ENCODE measurements at places on chromosomes 13 and 19.
A peak's percentile ranks its signal among the peaks of the same experiment; 100 is the strongest.

DNA sequence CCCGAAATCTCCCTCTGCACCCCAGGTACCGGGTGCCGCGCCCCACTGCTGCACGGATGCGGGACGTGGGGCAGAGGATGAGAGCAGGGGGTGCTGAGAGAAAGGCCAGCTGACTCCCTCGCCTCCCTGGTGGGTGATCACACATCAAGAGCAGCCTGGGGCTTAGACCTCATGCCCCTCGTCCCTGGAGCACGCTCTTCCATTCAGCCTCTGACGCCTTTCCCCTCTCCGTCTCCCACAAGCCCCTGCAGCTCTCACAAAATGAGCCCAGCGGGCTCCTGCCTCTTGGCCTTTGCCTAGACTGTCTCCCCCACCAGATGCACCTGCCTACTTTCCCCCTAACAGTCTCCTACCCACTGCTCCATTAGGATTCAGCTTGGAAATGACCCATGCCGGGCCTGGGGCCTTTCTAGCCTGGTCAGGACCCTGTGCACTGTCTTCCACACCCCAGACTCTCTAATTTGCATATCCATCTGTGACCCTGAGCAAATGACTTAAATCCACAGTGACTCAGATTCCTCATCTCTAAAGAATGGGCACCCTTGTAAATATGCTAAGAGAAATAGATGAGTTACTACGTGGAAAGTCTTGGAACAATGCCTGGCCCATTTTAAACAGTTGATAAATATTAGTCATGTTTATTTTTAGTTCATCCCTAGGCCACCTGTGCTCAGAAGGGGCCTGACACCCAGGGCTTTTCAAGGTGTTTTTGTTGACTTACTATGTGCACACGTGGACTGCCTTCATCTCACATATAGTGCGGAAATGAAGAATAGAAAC lies 582 bp upstream of the PTPRH start:
- DNase-seq: no peak

DNA sequence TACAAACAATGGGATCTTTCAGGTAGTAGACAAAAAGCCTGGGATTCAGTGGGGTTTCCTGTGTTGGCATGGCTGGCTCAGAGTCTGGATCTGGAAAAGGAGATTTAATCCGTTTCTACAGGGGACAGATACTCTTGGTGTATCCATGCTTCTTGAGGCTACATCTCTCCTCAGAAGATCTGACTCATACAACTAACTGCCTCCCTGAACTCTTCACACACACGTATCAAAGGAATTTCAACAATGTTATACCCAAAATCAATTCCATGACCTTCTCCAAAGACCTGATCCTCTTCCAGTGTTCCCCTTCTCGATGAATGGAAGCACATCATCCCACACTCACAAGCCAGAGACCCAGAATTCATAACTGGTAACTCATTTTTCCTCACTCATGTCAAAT lies 435.3 kb upstream of the NBEA start:
- DNase-seq: no peak

- no peak for DNase-seq
Measured at GRCh38 chr19:6752256-6753177, 13.0 kb downstream of the TRIP10 start.

GRCh38 chr19:4622695-4623421 lies 16.5 kb upstream of the TNFAIP8L1 start:
- DNase-seq: no peak

DNA sequence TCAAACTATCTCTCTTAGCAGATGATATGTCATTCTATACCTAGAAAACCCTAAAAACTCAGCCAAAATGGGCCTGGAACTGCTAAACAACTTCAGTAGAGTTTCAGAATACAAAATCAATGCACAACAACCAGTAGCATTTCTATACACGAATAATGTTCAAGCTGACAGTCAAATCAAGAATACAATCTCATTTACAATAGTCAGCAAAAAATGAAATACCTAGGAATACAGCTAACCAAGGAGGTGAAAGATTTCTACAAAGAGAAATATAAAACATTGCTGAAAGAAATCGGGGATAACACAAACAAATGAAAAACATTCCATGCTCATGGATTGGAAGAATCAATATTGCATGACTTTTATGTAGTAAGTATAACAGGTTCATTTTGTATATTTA lies 804.8 kb downstream of the SLITRK1 start:
- no peak for DNase-seq

GRCh38 chr19:37932985-37933936 lies 26.3 kb downstream of the SIPA1L3 start:
- DNase-seq: no peak

GRCh38 chr19:7925171-7925851 lies 624 bp downstream of the CTXN1 start:
- DNase-seq: peak; percentile 23

GRCh38 chr13:28718543-28719226 lies at the start of gene SLC46A3:
Gene SLC46A3, minus strand, starts transcription at chr13:28718970. Its CDS starts 972 bp downstream, at chr13:28717998.
- DNase-seq: peak; percentile 95

DNA sequence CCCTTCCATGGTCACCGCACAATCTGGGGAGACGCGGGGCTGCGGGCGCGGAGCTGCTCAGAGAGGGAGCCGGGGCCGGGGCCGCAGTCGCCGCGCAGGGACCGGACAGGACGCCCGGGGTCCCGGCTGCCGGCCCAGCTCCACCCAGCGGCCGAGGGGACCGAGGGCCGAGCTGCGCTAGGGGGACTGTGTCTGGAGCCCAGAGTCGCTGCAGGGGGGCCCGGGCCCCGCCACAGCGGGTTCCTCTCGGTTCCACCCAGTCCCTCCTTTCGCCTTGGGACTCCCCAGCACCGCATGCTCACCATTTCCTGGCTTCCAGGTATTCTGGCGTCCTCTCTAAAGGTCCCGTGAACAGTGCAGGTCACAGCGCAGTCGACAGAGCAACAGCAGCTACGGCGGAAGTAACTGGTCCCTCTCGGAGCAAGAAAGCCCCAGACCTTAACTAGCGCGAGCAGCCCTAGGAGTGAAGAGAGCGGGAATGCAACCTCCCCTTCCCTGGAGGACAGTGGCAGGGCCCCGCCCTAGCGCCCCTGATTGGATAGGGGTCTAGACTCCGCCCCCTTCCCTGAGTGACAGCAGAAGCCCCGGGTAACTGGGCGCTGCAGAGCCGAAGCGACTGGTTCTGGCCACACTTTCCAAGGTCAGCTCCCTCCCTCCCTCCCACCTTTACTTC lies at the start of gene ZNF878:
Gene ZNF878, minus strand, starts transcription at position 465 of the 673 bp plus-strand sequence. Its CDS starts 160 bp downstream, at position 305.
- peak; percentile 64 for DNase-seq

GRCh38 chr13:75873494-75873893 lies 237.4 kb downstream of the LMO7 start:
- no peak for DNase-seq

- DNase-seq: peak; percentile 89
Measured at GRCh38 chr19:44207126-44207803, 5.1 kb upstream of the ZNF227 start.

DNA sequence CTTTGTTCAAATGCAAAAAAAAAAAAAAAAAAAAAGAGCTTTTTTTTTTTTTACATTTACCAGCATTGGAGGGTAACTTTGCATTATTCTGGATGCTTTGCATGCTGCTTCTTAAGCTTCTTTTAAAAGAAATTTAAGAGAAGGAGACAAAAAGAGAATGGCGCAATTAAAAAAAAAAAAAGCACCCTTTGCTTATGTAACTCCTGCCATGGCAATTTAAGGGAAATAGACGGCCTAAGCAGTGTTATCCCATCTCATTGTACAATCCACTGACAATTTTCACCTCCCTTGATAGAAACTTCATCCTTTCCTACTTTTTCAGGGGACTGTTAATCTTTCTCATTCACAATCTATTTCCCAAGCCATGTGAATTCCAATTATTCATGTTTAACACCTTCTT lies 129.8 kb downstream of the KCTD12 start:
- no peak for DNase-seq

- DNase-seq: no peak
Measured at GRCh38 chr13:74479124-74479523, 344.9 kb upstream of the KLF12 start.

DNA sequence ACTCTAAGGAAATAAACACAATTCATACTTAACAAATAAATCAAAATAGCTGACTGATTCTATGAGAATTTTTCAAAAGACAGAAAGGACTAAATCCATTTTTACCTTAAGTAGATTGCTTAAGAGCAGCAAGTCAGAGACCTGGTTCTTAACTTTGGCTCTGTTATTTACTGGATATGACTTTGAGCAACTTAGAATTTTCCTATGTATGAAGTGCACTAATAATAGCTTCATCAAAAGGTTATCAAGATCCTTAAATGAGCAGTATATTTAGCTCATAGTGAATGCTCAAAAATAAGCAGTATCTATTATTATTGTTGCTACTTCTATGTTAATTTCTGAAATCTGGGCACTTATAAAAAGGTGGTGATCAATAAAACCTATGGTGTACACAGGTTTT lies 95.3 kb downstream of the POSTN start:
- DNase-seq: no peak

GRCh38 chr13:40428354-40428753 lies 238.1 kb downstream of the FOXO1 start:
- DNase-seq: no peak

DNA sequence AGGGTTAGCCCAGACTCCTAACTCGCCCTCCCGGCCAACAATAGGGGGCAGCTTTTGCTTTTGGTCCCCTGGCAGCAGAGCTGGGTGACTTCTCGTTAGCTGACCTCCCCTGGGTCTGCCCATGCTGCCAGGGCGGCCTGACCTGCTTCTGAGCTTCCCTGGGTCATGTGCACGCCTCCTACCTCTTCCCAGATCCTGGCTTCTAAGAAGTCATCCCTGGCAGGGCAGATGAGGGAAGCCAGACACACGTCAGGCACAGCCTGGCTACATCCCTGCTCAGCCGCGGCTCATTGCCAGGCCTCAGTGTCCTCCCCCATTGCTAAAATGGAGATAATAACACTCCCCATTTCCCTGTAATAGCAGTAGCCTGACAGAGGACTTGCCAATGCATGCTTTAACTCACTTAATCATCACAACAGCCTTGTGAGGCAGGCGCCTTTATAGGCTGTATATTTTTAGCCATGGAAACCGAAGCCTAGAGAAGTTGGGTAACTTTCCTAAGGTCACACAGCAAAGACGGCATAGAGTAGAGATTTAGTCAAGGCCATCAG lies 2.1 kb downstream of the KCNK6 start:
- DNase-seq: no peak

- DNase-seq: peak; percentile 2
Measured at GRCh38 chr19:20359933-20360720, 193.1 kb downstream of the ZNF486 start.

GRCh38 chr13:30668312-30668711 lies 50.6 kb downstream of the USPL1 start:
- no peak for DNase-seq

DNA sequence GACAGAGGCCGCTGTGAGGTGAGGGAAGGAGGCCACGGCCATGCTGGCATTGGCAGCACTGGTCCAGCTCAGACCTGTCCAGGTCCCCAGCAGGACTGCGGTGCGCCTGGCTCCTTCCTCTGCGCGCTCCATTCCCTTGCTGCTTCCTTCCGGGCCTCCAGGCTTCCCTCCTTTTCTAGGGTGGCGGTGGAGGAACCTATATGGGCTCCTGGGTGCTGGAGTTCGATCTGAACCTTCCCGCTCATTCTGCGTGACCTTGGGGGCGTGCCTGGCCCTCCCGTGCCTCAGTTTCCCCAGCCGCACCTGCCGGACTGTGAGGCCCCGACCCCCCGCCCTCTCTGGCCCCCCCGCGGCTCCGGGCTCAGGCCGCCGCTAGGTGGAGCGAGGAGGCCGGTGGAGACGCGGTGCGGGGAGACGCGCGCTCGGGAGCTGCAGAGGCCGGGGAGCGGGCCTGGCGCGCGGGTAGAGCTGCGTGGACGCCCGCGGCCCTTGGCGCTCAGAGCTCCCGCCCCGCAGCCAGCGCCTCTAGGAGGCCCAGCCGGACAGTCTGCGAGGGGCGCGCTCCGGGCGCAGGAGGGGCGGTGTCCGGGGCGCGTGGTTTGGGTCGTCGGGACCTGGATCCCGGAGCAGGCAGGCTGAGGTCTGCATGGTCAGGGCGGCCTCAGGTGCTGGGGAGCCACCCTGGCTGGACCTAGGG lies 29.9 kb downstream of the EFNA2 start:
- DNase-seq: no peak

DNA sequence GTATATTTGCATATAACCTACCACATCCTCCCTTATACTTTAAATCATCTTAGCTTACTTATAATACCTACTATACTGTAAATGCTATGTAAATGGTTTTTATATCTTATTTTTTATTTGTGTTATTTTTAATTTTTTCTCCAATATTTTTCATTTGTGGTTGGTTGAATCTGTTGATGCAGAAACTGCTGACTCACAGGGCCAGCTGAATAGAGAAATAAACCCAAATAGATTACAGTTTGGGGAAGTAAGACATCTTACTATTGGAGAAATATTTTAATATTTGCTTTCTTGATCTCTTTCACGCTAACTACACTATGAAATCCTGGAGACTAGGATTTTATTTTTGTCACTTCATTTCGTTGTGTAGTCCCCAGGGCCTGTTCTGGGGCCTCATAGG lies 7.1 kb downstream of the SMAD9 start:
- no peak for DNase-seq

GRCh38 chr13:95380468-95381211 lies 79.4 kb upstream of the ABCC4 start:
- peak; percentile 48 for DNase-seq

- DNase-seq: no peak
Measured at GRCh38 chr19:6970021-6970420, 51.2 kb downstream of the MBD3L2B start.

- no peak for DNase-seq
Measured at GRCh38 chr19:45765702-45766295, 3.3 kb downstream of the SIX5 start.

GRCh38 chr13:107881362-107881761 lies 334.0 kb downstream of the LIG4 start:
- DNase-seq: no peak

DNA sequence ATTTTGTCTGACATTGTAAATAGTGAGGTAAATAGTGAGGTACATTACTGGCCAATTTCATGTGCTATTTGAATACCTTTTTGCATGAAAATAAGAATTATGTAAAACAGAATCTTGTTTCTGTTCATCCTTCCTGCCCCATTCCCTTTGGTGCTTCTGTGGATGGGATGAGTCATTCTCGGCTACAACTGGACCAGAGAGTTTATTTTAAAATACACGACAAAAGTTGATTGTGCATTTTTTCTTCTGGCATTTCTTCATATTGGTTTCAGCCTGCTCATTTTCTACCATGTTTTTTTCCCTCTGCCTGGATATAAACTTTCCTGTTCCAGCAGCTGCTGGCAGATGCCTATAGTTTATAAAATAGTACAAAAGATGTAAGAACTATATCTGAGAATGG lies 107.5 kb downstream of the CYSLTR2 start:
- DNase-seq: no peak

GRCh38 chr13:77360032-77360685 lies 33.3 kb upstream of the MYCBP2 start:
- no peak for DNase-seq

GRCh38 chr13:48478391-48478790 lies 54.5 kb downstream of the RCBTB2 start:
- DNase-seq: no peak

- DNase-seq: no peak
Measured at GRCh38 chr13:52029569-52029968, 5.1 kb downstream of the UTP14C start.

- DNase-seq: no peak
Measured at GRCh38 chr13:99158846-99159245, 41.8 kb upstream of the UBAC2 start.

Measured in amygdala (tissue), 56 donors.